Left lung (tissue), 14 donors: ENCODE measurements at places on chromosomes 16 and 17. TPM values are rescaled to one million over a fixed set of nuclear protein-coding genes. Genes with fewer than 3 reads are reported as not detected.

The NAGS gene
- 4.1 TPM for polyA plus RNA-seq

The ITGB4 gene
- 7.9 TPM for polyA plus RNA-seq

The TPSD1 gene
- not detected for polyA plus RNA-seq

The TAT gene
- polyA plus RNA-seq: 0.14 TPM

The COX6A2 gene
- polyA plus RNA-seq: not detected

The GRAP gene
- 15.4 TPM for polyA plus RNA-seq

DNA sequence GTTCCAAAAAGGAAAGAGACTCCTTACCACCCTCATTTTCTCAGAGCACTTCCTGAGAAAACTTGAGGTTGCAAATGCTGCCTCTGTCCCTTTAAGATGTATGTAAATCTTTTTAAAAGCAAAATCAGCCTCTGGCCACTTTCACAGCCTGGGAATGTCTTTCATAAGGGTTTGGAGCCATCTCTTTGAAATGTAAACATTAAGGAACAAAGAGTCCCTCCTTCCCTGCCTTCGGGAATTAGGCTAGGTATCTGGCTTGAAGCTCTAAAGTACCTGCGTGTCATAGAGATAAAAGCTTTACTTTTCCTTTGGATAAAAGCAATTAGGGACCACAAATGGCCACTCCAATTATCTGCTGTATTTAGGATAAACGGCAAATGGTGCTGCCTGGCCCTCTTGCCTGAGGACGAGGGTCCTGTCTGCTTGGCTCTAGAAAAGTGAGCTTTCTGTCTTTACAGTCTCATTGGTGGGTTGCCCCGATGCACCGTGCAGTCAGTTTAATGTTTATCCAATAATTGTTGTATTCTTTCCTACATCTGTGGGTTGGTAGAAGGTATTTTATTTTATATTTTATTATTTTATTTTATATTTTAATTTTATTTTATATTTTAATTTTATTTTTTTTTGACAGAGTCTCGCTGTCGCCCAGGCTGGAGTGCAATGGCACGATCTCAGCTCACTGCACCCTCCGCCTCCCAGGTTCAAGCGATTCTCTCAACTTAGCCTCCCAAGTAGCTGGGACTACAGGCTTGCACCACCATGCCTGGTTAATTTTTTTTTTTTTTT is 23.9 kb downstream of the NLRC3 start:
- H3K36me3 ChIP-seq: no peaks in the 10 kb centered on the region
- no peak for DNase-seq
- no peaks in the 10 kb centered on the region for H3K4me1 ChIP-seq
- H3K4me3 ChIP-seq: no peak overlapping the region
- no peak overlapping the region for H3K27ac ChIP-seq
- no peaks in the 10 kb centered on the region for H3K27me3 ChIP-seq

- H3K27ac ChIP-seq: no peak overlapping the region
- H3K27me3 ChIP-seq: no peaks in the 10 kb centered on the region
- no peaks in the 10 kb centered on the region for H3K36me3 ChIP-seq
- H3K4me1 ChIP-seq: no peaks in the 10 kb centered on the region
- no peak for DNase-seq
Measured at GRCh38 chr16:53805752-53806151, 101.8 kb downstream of the FTO start.

GRCh38 chr17:67260170-67260987 is 15.4 kb upstream of the HELZ start:
- peak overlapping the region; percentile 85 for H3K27ac ChIP-seq
- no peaks in the 10 kb centered on the region for H3K27me3 ChIP-seq
- peaks cover 41% of the 10 kb centered on the region for H3K4me1 ChIP-seq
- H3K36me3 ChIP-seq: no peaks in the 10 kb centered on the region

GRCh38 chr16:47310792-47311211 is 150.1 kb downstream of the ITFG1 start:
- no peaks in the 10 kb centered on the region for H3K36me3 ChIP-seq
- H3K4me1 ChIP-seq: no peaks in the 10 kb centered on the region
- no peak overlapping the region for H3K27ac ChIP-seq
- no peak overlapping the region for H3K4me3 ChIP-seq

- no peaks in the 10 kb centered on the region for H3K4me1 ChIP-seq
- H3K27ac ChIP-seq: no peak overlapping the region
- H3K4me3 ChIP-seq: no peak overlapping the region
- DNase-seq: no peak
- no peaks in the 10 kb centered on the region for H3K27me3 ChIP-seq
Measured at GRCh38 chr17:65438708-65439294, 122.6 kb downstream of the AXIN2 start.

GRCh38 chr17:16286009-16286946 is 67.0 kb downstream of the CENPV start:
- H3K4me1 ChIP-seq: peaks cover 27% of the 10 kb centered on the region
- peak overlapping the region; percentile 18 for H3K4me3 ChIP-seq
- no peaks in the 10 kb centered on the region for H3K36me3 ChIP-seq
- peak; percentile 88 for DNase-seq
- H3K27me3 ChIP-seq: no peaks in the 10 kb centered on the region

- no peak for DNase-seq
- H3K36me3 ChIP-seq: peaks cover 39% of the 10 kb centered on the region
- H3K27me3 ChIP-seq: no peaks in the 10 kb centered on the region
- H3K27ac ChIP-seq: no peak overlapping the region
- peaks cover 14% of the 10 kb centered on the region for H3K4me1 ChIP-seq
Measured at GRCh38 chr16:31110106-31111034, 2.2 kb downstream of the BCKDK start.

- DNase-seq: no peak
- H3K36me3 ChIP-seq: no peaks in the 10 kb centered on the region
- H3K4me3 ChIP-seq: no peak overlapping the region
- no peaks in the 10 kb centered on the region for H3K4me1 ChIP-seq
- H3K27me3 ChIP-seq: peaks cover 16% of the 10 kb centered on the region
- no peak overlapping the region for H3K27ac ChIP-seq
Measured at GRCh38 chr16:9151597-9151996, 60.2 kb downstream of the HAPSTR1 start.
